ENCODE measurements at places on chromosomes 7 and 10.
A peak's percentile ranks its signal among the peaks of the same experiment; 100 is the strongest.

GRCh38 chr10:44316922-44317215 lies 68.0 kb downstream of the CXCL12 start:
- DNase-seq, result no peak

DNA sequence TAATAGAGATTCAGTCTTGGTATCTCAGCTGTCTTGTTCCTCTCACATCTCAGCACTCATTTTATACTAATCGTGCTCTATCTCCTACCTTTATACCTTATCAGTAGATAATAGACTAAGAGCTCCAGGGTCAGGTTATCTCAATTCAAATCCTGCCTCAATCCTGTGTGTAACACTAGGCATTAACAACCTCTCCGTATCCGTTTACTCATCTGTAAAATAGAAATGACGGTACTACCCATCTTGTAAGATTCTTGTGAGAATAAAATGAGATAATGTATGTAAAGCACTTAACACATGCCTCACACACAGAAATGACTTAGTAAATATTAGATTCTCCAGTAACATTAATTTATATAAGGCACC lies 622 bp upstream of the P4HA1 start:
- no peak for DNase-seq

- DNase-seq, result peak; percentile 25
Observed at GRCh38 chr10:43689618-43689954, 40.9 kb upstream of the ZNF32 start.

- no peak for DNase-seq
Observed at GRCh38 chr10:85651497-85651882, 715.1 kb downstream of the GRID1 start.

DNA sequence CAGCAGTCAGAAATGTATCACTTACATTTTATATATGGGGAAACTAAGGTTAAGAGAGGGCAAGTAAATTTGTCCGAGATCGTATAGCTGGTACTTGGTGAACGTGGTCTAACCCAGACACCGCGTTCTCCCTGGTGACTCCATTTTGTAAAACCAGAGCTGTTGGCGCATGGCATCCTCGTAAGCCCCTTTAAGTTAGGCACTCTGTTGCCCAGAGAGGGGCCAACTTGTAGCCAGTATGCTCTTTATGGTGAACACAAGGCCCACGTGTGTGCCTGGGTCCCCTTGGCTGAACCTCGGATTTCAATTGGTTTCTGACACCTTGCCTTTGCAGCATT lies 39.7 kb upstream of the ZNF518A start:
- no peak for DNase-seq

GRCh38 chr10:77290528-77291155 lies 347.0 kb downstream of the KCNMA1 start:
- DNase-seq, result no peak

Data from CD4-positive, alpha-beta T cell treated with Interleukin-15 for 1 hour (primary cell).